Left lung (tissue), 14 donors: ENCODE measurements at places on chromosomes 6 and 20. TPM values are rescaled to one million over a fixed set of nuclear protein-coding genes. Genes with fewer than 3 reads are reported as not detected.
A peak's percentile ranks its signal among the peaks of the same experiment; 100 is the strongest.

The BMP6 gene
- total RNA-seq: 5.8 TPM

- no peak for DNase-seq
Measured at GRCh38 chr6:3610206-3610605, 141.3 kb downstream of the PXDC1 start.

DNA sequence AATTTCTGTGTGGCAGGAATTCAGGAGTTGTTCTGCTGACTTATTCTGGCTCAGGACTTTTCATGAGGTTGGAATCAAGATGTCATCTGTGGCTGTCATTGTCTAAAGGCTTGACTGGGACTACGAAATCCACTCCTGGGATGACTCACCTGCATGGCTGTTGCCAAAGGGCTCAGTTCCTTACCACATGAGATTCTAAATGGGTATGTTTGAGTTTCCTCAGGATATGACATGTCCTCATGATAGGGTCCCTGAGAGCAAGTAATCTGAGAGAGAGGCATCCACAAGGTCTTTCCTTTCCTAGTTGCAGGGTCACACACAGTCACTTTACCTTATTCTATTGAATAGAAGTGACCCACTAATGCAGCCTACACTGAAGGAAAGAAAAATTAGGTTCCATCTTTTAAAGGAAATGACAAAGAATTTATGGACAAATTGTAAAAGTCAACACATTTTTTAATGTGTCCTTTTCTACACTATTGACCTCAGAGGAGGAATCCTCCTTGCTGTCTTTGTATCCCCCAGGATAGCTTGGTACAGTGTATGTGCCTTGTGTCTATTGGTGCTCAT is 1025.0 kb upstream of the GJE1 start:
- no peak for DNase-seq

DNA sequence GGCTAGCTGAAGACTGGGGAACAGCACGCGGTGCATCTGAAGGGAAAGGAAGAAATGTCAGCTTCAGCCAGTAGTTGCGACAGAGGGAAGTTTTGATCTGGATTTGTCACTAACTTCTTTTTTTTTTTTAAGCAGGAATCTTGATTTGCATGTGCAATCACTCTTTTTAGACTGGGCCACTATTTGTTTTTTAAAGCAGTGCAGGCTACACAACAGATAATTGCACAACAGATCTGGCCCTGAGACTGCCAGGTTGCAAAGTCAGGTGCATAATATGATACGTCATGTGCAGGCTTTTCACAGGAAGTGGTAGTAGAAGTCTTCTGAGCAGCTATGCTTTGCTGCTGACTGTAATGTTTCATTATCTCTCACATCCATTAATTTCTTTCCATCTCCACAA is 13.5 kb downstream of the PFDN4 start:
- no peak for DNase-seq

The KHDRBS2 gene
- 6.1 TPM for total RNA-seq

The TUBB2B gene
- total RNA-seq: 4.1 TPM

The VSTM2L gene
- 31.9 TPM for total RNA-seq

The EBF4 gene
- 10.0 TPM for total RNA-seq

The DEFB132 gene
- not detected for total RNA-seq

- DNase-seq: no peak
Measured at GRCh38 chr6:46104209-46104608, 25.6 kb upstream of the ENPP4 start.

The LAMA4 gene
- 152 TPM for total RNA-seq

- DNase-seq: no peak
Measured at GRCh38 chr20:53943522-53944291, 126.7 kb downstream of the BCAS1 start.

- no peak for DNase-seq
Measured at GRCh38 chr6:106860940-106861339, 113.6 kb downstream of the CD24 start.

- DNase-seq: no peak
Measured at GRCh38 chr20:9241232-9241692, 172.4 kb downstream of the PLCB4 start.

The MYLK4 gene
- total RNA-seq: 0.52 TPM

DNA sequence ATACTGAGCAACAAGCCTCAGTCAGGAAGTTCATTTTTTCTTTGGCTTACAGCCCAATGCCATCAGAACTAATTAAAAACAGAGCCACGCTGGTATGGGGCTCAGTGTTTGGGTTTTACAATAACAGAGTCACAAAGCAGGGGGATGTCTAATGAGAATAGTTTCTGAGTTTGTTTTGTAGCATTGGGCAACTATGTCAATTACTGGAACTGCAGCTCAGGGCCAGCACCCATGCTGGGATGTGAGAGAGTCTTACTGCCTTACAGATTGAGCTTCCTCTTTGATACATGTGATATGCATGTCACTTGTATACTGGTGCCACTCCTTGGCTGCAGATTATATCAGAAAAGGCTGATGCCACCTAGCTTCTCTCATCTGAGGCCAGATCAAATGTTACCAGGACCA is 117.6 kb downstream of the TFAP2B start:
- no peak for DNase-seq

The PTCRA gene
- 2.0 TPM for total RNA-seq

DNA sequence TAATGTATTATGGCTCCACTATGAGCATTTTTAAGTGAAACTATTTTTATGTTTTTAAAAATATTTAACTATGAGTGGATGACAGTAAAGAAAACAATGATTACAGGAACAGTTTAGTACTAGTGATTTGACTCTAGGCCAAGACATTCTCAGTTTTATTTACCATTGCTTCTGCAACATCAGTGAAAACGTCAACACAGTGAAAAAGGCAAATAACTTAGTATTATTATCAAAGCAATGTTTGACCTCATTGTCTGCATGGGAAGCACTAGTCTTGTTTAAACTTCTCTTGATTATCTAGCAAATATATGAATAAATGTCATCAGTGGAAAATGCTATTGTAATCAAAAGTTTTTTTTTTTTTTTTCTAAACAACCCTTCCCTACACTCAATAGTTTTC is 165.0 kb downstream of the HTR1B start:
- no peak for DNase-seq

The OPRM1 gene
- not detected for total RNA-seq

- DNase-seq: peak; percentile 95
Measured at GRCh38 chr6:25278914-25279747, at the start of gene CARMIL1. Gene CARMIL1, plus strand, starts transcription at chr6:25279374. Its CDS starts 422 bp downstream, at chr6:25279796.

The IPCEF1 gene
- 4.5 TPM for total RNA-seq

The RCAN2 gene
- 35.8 TPM for total RNA-seq

The TMC2 gene
- total RNA-seq: not detected

DNA sequence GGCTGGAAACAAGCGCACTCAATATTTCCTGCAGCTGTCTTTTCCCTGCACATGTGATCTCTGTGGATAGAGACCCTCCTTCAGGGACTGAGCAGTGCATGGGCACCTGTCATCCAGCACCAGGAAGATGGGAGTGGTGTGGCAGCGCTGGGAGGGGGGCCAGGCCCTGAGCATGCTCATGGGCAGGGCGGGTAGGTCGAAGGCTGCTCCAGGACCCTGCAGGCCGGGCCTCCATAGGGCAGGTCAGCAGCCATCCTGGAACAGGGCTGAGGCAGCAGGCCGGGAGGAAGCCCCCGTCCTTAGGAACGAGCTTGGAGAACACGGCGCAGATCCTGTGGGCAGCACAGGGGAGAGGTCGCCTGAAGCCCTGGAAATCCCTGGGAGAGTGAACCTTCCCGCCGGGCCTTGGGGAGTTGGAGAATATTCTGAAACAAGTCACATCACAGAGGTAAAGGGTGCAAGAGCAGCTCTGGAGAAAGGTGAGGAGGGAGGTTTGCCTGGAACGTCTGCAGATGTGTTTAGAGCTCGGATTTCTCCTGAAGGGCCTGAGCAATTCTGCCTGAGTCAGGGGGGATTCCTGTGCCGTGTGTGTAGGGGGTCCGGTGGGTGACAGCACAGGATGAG is 133.2 kb downstream of the SMOC2 start:
- no peak for DNase-seq

DNA sequence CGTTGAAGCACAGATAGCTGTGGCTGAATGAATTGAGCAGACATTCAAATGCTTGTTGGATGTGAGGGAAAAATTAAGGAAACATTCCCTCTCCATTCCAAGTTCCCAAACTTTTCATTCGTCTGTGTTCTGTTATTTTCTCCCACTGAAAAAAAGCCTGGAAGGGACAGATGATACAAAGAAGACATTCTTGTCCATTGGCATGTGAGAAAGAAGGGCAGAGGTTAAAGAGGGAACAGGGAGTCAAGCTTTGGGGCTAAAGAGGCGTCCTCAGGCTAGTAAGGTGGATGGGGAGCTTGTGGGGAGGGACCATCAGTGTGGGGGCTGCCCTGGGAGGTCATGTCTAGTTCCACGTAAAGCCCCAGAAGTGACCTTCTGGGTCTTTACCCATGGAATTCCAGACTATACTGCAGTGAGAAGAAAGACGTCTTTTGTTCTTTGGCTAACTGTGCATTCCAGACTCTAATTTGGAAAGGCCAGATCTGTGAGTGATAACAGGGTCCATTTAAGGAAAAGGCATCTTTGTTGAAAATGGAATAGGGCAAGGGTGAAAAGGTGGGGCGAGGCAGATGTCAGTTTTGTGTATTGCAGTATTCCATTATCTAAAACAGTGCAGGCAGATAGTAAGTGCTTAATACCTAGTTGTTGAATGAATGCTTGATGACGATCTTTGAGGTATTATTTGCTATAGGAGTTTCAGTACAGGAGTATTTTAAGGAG is 117.5 kb downstream of the SOX4 start:
- no peak for DNase-seq

The TAAR6 gene
- total RNA-seq: not detected

The ARMH2 gene
- total RNA-seq: 0.50 TPM

The LY6G6F gene
- not detected for total RNA-seq

GRCh38 chr6:17820055-17820454 is 113.3 kb upstream of the NUP153 start:
- DNase-seq: no peak

- DNase-seq: no peak
Measured at GRCh38 chr6:126761854-126762253, 356.6 kb upstream of the RSPO3 start.

The HCRTR2 gene
- not detected for total RNA-seq

- DNase-seq: peak; percentile 49
Measured at GRCh38 chr6:108616544-108616943, 55.8 kb downstream of the FOXO3 start.

- no peak for DNase-seq
Measured at GRCh38 chr6:30793521-30794194, 49.3 kb upstream of the IER3 start.

GRCh38 chr6:79586548-79586947 is 44.6 kb upstream of the SH3BGRL2 start:
- no peak for DNase-seq

The TCP11 gene
- total RNA-seq: not detected

GRCh38 chr20:19330731-19331130 is 118.3 kb downstream of the SLC24A3 start:
- no peak for DNase-seq

The AIF1 gene
- total RNA-seq: 96.4 TPM

DNA sequence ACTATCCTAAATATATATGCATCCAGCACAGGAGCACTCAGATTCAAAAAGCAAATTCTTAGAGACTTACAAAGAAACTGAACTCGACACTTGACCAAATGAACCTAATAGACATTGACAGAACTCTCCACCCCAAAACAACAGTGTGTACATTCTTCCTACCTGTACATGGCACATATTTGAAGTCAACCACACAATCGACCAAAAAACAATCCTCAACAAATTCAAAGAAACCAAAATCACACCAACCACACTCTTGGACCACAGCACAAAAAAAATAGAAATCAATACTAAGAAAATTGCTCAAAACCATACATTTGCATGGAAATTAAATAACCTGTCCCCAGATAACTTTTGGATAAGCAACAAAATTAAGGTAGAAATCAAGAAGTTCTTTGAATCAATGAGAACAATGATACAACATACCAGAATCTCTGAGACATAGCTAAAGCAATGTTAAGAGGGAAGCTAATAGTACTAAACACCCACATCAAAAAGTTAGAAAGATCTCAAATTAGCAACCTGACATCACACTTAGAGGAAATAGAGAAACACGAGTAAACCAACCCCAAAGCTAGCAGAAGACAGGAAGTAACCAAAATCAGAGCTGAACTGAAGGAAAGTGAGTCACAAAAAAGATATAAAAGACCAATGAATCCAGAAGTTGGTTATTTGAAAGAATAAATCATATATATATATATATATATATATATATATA is 12.5 kb upstream of the TREM1 start:
- DNase-seq: no peak

- DNase-seq: no peak
Measured at GRCh38 chr20:24132246-24132645, 143.7 kb upstream of the GGTLC1 start.

- DNase-seq: no peak
Measured at GRCh38 chr6:96465321-96465903, 56.2 kb upstream of the UFL1 start.

DNA sequence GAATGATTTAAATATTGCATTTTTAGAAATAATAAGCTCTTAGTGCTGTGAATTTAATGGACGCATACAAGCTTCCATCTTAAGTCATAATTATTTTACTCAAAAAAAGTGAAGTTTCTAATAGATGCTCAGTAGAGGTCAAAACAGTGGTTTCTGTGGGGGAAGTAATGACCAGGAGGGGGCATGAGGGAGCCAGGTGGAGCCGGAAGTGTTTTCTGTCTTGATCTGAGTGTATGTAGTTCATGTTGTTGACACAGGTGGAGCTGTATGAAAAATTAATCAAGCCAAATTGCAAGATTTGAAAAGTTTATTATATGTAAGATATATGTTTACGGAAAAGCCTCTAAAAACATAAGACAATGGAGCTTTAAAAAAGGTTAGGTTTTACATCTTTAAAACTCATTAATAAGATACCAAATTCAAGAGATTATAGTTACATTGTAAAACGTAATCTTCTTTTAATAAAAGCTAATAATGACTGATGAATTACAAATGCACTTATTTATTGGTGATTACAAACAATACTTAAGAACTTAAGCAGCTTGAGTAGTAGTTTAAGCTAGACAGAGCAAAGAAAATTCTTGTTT is 68.0 kb downstream of the PLAGL1 start:
- DNase-seq: no peak

DNA sequence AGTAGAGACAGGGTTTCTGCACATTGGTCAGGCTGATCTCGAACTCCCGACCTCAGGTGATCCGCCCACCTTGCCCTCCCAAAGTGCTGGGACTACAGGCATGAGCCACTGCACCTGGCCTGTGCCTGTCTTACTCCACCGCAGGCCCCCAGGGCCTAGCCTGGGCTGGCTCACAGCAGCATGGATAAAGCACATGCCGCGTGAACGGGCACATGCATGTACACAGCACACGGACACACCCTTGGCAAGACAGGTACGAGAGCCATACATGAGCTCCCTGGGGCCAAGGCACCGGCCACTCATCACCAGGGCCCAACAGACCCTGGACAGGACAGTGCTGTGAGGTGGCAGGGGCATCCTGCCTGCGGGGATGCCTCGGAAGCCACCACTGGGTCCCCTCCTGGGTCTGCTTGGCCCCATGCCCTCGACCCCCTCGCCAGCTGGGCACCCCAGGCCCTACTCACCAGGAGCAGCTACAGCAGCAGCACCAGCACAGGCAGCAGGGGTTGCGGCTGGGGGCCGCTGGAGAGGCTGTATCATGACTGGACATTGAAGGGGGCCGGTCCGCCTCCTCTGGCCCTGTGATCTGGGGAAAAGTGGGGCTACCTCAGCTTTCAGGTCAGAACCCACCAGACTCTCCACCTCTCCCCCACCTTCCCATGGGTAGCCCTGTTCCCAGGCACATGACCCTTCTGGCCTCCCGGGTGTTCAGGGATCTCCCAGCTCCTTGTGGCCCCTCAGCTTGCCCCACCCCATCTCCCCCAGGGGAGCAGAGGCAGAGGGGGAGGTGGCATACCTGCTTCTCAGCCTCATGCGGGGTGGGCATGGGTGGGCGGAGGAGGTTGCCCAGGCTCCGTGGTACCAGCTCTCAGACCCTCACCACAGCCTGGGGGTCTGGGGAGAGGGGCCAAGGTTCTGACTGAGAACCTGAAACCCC is 3.0 kb downstream of the RGS19 start:
- peak; percentile 81 for DNase-seq

The ID1 gene
- total RNA-seq: 185 TPM

The BANF2 gene
- not detected for total RNA-seq

The RGS17 gene
- 0.15 TPM for total RNA-seq
